ENCODE measurements at places on chromosomes 7 and 10. TPM values are rescaled to one million over a fixed set of nuclear protein-coding genes. Genes with fewer than 3 reads are reported as not detected.

Gene CNPY1
- not detected for total RNA-seq

- no peaks in the 10 kb centered on the region for H3K4me1 ChIP-seq
- H3K27me3 ChIP-seq: no peaks in the 10 kb centered on the region
- H3K27ac ChIP-seq: no peak overlapping the region
- H3K36me3 ChIP-seq: no peaks in the 10 kb centered on the region
- DNase-seq: no peak
- no peak overlapping the region for H3K4me3 ChIP-seq
Measured at GRCh38 chr7:130622866-130623265, 45.7 kb downstream of the COPG2 start.

Gene METTL27
- 3.3 TPM for total RNA-seq

Gene GNAT3
- not detected for total RNA-seq

DNA sequence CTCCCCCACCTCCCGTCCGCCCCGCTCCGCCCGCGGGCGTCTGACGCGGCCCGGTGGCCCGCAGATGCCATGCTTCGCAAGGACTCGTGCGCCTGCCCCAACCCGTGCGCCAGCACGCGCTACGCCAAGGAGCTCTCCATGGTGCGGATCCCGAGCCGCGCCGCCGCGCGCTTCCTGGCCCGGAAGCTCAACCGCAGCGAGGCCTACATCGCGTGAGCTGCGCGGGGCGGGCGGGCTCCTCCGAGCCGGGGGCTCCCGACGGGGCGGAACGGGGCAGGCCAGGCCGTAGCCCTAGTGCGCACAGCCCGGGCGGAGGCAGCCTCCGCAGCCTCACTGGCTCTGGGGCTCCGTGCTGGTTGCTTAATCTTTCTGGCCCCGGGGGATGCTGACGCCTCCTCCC is 2.8 kb downstream of the ASIC3 start:
- H3K36me3 ChIP-seq: no peaks in the 10 kb centered on the region
- peak; percentile 64 for DNase-seq
- no peak overlapping the region for H3K4me3 ChIP-seq
- H3K27me3 ChIP-seq: no peaks in the 10 kb centered on the region
- no peaks in the 10 kb centered on the region for H3K4me1 ChIP-seq

- H3K27me3 ChIP-seq: no peaks in the 10 kb centered on the region
- H3K4me1 ChIP-seq: no peaks in the 10 kb centered on the region
- no peak overlapping the region for H3K27ac ChIP-seq
Measured at GRCh38 chr10:11511321-11511720, 100.1 kb downstream of the USP6NL start.

Gene PPP1R3A
- total RNA-seq: not detected

- H3K4me3 ChIP-seq: no peak overlapping the region
- no peak overlapping the region for H3K27ac ChIP-seq
- no peaks in the 10 kb centered on the region for H3K36me3 ChIP-seq
- DNase-seq: peak; percentile 31
- H3K27me3 ChIP-seq: no peaks in the 10 kb centered on the region
Measured at GRCh38 chr10:30227481-30227880, 121.6 kb downstream of the MTPAP start.

Gene FBXL13
- 6.8 TPM for total RNA-seq

DNA sequence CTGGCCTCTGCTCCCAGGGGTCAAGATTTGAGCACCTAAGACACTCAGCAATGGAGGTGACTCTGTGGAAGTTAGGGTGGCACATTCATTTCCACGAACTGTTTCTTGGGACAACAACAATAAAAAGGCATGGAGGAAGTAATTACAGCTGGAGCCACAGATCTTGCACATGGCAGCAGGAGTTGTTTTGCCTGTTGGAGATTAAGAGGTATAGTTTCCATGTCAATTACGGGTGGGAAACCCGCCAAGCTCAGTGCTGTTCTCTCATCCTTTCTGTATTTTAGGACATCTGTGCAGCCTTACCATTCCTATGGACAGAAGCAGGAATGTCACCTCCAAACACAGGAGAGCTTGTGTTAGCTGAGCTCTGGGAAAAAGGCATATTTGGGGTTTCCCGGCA is 201.2 kb downstream of the SNX10 start:
- H3K36me3 ChIP-seq: no peaks in the 10 kb centered on the region
- H3K4me1 ChIP-seq: no peaks in the 10 kb centered on the region
- H3K4me3 ChIP-seq: no peak overlapping the region
- no peaks in the 10 kb centered on the region for H3K27me3 ChIP-seq
- H3K27ac ChIP-seq: no peak overlapping the region

Gene GPRIN2
- total RNA-seq: 0.28 TPM

Gene OR2A1
- not detected for total RNA-seq

DNA sequence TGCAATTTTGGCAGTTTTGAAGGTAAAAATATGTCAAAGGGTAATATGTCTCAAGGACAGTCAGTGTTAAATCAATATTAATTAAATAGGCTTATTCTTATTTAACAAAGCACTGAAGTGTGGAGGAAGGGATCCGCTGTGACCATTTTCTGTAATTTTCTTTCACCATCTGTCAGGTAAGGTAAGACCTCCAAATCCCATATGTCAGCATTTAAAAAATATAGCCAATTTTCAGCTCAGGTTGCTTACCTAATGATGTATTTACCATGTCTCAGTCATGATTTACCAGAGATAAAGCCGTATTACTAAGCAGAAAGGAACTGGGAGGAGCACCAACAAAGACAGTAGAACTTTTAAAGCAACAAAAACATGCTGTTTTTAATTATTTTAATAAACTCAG is 683.9 kb downstream of the CCSER2 start:
- no peaks in the 10 kb centered on the region for H3K4me1 ChIP-seq
- no peaks in the 10 kb centered on the region for H3K27me3 ChIP-seq
- no peak overlapping the region for H3K27ac ChIP-seq
- DNase-seq: no peak
- H3K4me3 ChIP-seq: no peak overlapping the region
- no peaks in the 10 kb centered on the region for H3K36me3 ChIP-seq

DNA sequence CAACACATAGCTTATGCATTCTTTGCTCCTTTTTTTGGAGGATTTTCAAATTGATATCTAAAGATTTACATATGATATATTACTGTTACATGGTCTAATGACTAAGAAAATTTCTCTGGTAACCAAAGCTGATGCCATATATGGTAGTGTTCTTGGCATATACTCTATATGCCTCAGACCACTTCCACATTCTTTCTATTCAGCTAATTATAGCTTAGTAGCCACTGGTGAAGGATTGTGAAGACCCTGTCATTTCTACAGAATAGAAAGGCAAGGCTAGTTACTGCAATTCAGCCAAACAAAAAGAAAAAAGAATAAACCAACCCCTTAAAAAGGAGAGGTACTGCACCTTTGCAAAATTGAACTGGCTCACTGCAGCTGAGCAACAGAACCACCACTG is 3.7 kb downstream of the PURB start:
- no peak overlapping the region for H3K27ac ChIP-seq
- H3K36me3 ChIP-seq: no peaks in the 10 kb centered on the region
- no peak overlapping the region for H3K4me3 ChIP-seq
- DNase-seq: no peak

- H3K27ac ChIP-seq: no peak overlapping the region
- H3K27me3 ChIP-seq: no peaks in the 10 kb centered on the region
- no peaks in the 10 kb centered on the region for H3K4me1 ChIP-seq
- no peaks in the 10 kb centered on the region for H3K36me3 ChIP-seq
- no peak overlapping the region for H3K4me3 ChIP-seq
Measured at GRCh38 chr10:118106426-118106825, 59.7 kb upstream of the RAB11FIP2 start.

DNA sequence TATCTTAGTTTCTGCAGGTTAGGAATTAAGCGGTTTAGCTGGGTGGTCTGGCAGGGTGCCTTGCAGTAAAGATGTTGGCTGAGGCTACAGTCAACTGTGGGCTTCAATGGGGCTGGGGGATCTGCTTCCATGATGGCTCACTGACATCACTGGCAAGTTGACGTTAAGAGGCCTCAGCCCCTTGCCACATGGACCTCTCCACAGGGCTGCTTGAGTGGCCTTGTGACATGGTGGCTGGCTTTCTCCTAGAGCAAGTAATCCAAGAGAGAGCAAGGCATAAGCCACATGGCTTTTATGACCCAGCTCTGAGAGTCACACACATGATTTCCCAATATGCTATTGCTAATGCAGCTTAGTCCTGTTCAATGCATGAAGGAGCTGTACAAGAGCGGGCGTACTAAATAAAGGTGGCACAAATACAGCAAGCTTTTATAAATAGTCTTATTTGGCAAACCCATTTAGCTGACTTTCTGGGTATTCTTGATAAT is 109.1 kb downstream of the SEPTIN7 start:
- H3K4me1 ChIP-seq: no peaks in the 10 kb centered on the region
- no peak for DNase-seq
- no peak overlapping the region for H3K4me3 ChIP-seq
- H3K27me3 ChIP-seq: no peaks in the 10 kb centered on the region
- H3K36me3 ChIP-seq: no peaks in the 10 kb centered on the region

GRCh38 chr7:90910136-90910535 is 314.0 kb downstream of the CDK14 start:
- no peak overlapping the region for H3K27ac ChIP-seq
- H3K4me3 ChIP-seq: no peak overlapping the region
- no peaks in the 10 kb centered on the region for H3K27me3 ChIP-seq
- no peaks in the 10 kb centered on the region for H3K36me3 ChIP-seq
- H3K4me1 ChIP-seq: no peaks in the 10 kb centered on the region

Gene PPP1R3C
- total RNA-seq: 10.9 TPM

DNA sequence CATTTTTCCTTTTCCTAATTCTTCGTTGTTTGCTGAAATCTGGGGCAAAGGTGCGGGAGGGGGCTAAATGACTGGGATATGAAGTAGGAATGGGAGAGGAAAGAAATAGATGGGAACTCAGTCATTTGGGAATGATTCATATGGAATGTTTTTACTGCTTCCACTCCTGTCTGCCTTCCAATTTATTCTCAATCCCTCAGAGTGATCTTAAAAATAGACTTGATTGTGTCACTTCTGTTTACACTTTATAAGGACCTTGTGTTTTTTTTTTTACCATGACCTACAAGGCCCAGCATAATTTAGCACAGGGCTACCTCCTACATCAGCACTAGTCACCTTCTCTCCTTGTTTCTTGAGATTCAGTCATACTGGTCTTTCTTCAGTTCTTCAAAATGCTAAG is 97.9 kb downstream of the PTEN start:
- no peak for DNase-seq
- no peak overlapping the region for H3K4me3 ChIP-seq
- H3K27ac ChIP-seq: no peak overlapping the region
- H3K4me1 ChIP-seq: no peaks in the 10 kb centered on the region
- H3K36me3 ChIP-seq: no peaks in the 10 kb centered on the region

DNA sequence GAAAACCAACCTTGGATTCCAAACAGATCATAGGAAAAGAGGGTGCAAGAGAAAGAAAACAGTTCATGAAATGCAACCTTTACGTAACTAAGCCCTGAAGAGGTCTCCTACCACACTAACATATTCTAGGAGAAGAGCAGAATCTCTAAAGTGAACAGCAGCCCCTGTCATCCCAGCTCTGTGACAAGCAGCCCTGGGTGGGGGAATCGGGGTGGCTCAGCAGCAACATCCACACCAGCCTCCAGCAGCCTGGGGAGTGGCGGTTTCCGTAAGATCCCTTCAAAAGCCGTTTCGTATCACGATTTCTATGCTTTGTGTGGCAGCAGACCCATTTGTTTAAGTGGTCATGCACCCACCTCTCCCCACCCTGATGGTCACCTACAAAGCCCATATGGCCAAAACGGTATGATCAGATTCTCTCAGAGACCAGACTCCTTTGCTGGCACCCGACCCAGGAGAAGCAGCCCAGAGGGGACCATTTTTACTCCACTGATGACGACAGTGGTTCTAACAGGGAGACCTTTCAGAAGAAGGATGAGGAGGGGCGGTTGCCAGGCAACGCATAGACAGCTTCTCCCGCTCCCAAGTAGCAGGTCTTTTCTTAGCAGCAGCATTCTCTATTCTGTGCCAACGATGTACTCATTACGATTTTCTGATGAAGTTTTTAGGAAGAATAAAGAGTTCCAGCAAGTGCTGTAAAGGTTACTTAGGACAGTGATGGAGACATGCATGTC is 300.6 kb downstream of the DNAJB6 start:
- no peaks in the 10 kb centered on the region for H3K4me1 ChIP-seq
- peaks cover 4% of the 10 kb centered on the region for H3K27me3 ChIP-seq
- no peak overlapping the region for H3K4me3 ChIP-seq
- H3K36me3 ChIP-seq: no peaks in the 10 kb centered on the region
- no peak overlapping the region for H3K27ac ChIP-seq

Gene SPAM1
- not detected for total RNA-seq

- H3K27me3 ChIP-seq: peaks cover 49% of the 10 kb centered on the region
- no peak overlapping the region for H3K27ac ChIP-seq
- H3K36me3 ChIP-seq: no peaks in the 10 kb centered on the region
Measured at GRCh38 chr10:26222563-26222962, 6.0 kb downstream of the GAD2 start.

DNA sequence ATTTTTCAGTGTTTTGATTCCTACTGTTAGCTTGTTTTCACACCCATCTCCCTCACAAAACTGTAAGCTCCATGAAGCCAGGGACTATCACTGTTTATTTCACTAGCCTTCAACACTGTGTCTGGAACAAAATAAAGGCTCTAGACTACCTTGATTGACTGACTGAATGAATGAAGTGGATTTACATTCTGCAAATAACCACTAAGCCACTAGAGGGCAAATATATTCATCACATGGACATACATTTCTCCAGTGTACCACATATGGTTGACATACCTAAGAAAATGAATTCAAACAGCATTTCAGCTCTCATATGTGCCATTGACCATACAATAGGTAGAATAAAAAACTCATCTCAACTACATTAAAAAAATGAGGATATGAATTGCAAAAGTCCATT is 185.9 kb downstream of the RAB11FIP2 start:
- no peak overlapping the region for H3K27ac ChIP-seq
- H3K27me3 ChIP-seq: no peaks in the 10 kb centered on the region
- no peaks in the 10 kb centered on the region for H3K36me3 ChIP-seq

GRCh38 chr7:142745091-142745635 is 4.1 kb upstream of the PRSS1 start:
- no peak overlapping the region for H3K4me3 ChIP-seq
- no peak overlapping the region for H3K27ac ChIP-seq
- no peak for DNase-seq
- no peaks in the 10 kb centered on the region for H3K27me3 ChIP-seq

Gene VTI1A
- total RNA-seq: 46.6 TPM

Gene ANKRD26
- total RNA-seq: 1.7 TPM

Gene NUTM2A
- total RNA-seq: 1.1 TPM

Gene SPAG6
- total RNA-seq: not detected

DNA sequence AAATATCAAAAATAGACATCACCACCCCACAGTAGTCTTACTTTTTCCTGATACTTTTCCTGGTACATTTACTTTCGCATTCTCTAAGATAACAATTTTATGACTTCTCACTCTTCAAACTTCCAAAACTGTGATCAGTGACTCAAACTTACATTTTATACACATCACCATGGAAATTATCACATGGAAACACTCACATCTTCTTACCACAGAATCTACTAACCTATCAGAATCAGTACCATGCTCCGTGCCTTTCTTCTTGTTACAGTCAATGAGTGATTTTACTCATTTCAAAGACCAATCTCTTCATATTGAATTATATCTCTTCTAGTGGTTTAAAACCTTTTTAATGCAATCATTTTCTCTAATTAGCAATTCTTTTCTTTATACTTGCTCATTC is 120.3 kb downstream of the PTEN start:
- H3K27ac ChIP-seq: no peak overlapping the region
- H3K4me1 ChIP-seq: no peaks in the 10 kb centered on the region
- H3K27me3 ChIP-seq: no peaks in the 10 kb centered on the region
- no peak for DNase-seq

- no peaks in the 10 kb centered on the region for H3K27me3 ChIP-seq
- no peaks in the 10 kb centered on the region for H3K36me3 ChIP-seq
- H3K27ac ChIP-seq: no peak overlapping the region
- no peak for DNase-seq
- H3K4me3 ChIP-seq: no peak overlapping the region
Measured at GRCh38 chr10:5538892-5539651, 14.3 kb downstream of the CALML3 start.

All from adrenal gland (tissue), 19 donors.